H1 (cell line): ENCODE measurements at places on chromosomes 7 and 10. TPM values are rescaled to one million over a fixed set of nuclear protein-coding genes. Genes with fewer than 3 reads are reported as not detected.

ANXA8 gene
- not detected in 2 replicates for total RNA-seq

RPEL1 gene
- total RNA-seq = not detected in 2 replicates

PRSS58 gene
- total RNA-seq = not detected in 2 replicates

ZNF503 gene
- total RNA-seq = 0.13 and 0.27 TPM in 2 replicates

ANKRD22 gene
- total RNA-seq = not detected in 2 replicates

VOPP1 gene
- total RNA-seq = 82.7 and 83.0 TPM in 2 replicates

APBB1IP gene
- total RNA-seq = not detected in 2 replicates

FEZF1 gene
- 10.6 and 12.9 TPM in 2 replicates for total RNA-seq

CALML3 gene
- not detected in 2 replicates for total RNA-seq

RET gene
- 8.4 TPM in 2 replicates for total RNA-seq

CCDC146 gene
- total RNA-seq = 0.63 and 2.4 TPM in 2 replicates

HOXA1 gene
- not detected in 2 replicates for total RNA-seq

FRMD4A gene
- total RNA-seq = 37.2 and 39.6 TPM in 2 replicates

ZNF488 gene
- total RNA-seq = 7.7 and 7.9 TPM in 2 replicates

ABCB1 gene
- total RNA-seq = 0.88 and 1.2 TPM in 2 replicates

TYSND1 gene
- total RNA-seq = 14.1 and 15.0 TPM in 2 replicates

SPDYE16 gene
- not detected in 2 replicates for total RNA-seq

HOXA5 gene
- total RNA-seq = not detected in 2 replicates

MEOX2 gene
- total RNA-seq = 0.19 TPM in 1 of 2 replicates, not detected in the other

PNLIPRP2 gene
- total RNA-seq = 0.21 TPM in 1 of 2 replicates, not detected in the other

ZFAND2A gene
- total RNA-seq = 15.5 and 16.6 TPM in 2 replicates

PAX4 gene
- total RNA-seq = not detected in 2 replicates

OR13A1 gene
- not detected in 2 replicates for total RNA-seq

C7orf57 gene
- total RNA-seq = 0.27 and 0.56 TPM in 2 replicates

REPIN1 gene
- total RNA-seq = 125 and 130 TPM in 2 replicates

IMPDH1 gene
- total RNA-seq = 44.0 and 45.8 TPM in 2 replicates

IL6 gene
- 0.41 and 0.73 TPM in 2 replicates for total RNA-seq

BHLHA15 gene
- total RNA-seq = 2.7 and 3.5 TPM in 2 replicates

NPFFR1 gene
- total RNA-seq = 0.06 TPM in 1 of 2 replicates, not detected in the other

ARPC1A gene
- total RNA-seq = 147 and 155 TPM in 2 replicates

KLF14 gene
- total RNA-seq = not detected in 2 replicates

MRPS33 gene
- 62.6 and 66.4 TPM in 2 replicates for total RNA-seq

ELN gene
- total RNA-seq = 5.6 and 5.9 TPM in 2 replicates

UCMA gene
- 4.1 and 4.6 TPM in 2 replicates for total RNA-seq

SSMEM1 gene
- not detected in 2 replicates for total RNA-seq

RHOBTB1 gene
- 7.4 and 9.3 TPM in 2 replicates for total RNA-seq

SPDYE2 gene
- not detected in 2 replicates for total RNA-seq

VWDE gene
- total RNA-seq = 18.9 and 21.2 TPM in 2 replicates

NDUFA5 gene
- total RNA-seq = 74.9 and 76.3 TPM in 2 replicates

DGKB gene
- total RNA-seq = 2.0 and 2.6 TPM in 2 replicates

CXCL12 gene
- total RNA-seq = 48.0 and 51.4 TPM in 2 replicates

NACAD gene
- 6.0 and 6.4 TPM in 2 replicates for total RNA-seq

CYP26C1 gene
- 0.21 and 0.28 TPM in 2 replicates for total RNA-seq
